ENCODE measurements at places on chromosomes 2 and 18. TPM values are rescaled to one million over a fixed set of nuclear protein-coding genes. Genes with fewer than 3 reads are reported as not detected.

SPR gene
- polyA plus RNA-seq = 8.5 TPM

RTP5 gene
- not detected for polyA plus RNA-seq

ABHD1 gene
- 1.4 TPM for polyA plus RNA-seq

HOXD9 gene
- polyA plus RNA-seq = 84.0 TPM

DTNA gene
- 22.7 TPM for polyA plus RNA-seq

CYTIP gene
- 1.7 TPM for polyA plus RNA-seq

STPG4 gene
- 0.12 TPM for polyA plus RNA-seq

PLCD4 gene
- 11.9 TPM for polyA plus RNA-seq

GAL3ST2 gene
- 0.76 TPM for polyA plus RNA-seq

RAB27B gene
- polyA plus RNA-seq = 3.8 TPM

CCDC93 gene
- 58.9 TPM for polyA plus RNA-seq

PLGLB1 gene
- polyA plus RNA-seq = 27.6 TPM

SH3BP4 gene
- polyA plus RNA-seq = 33.7 TPM

SLC4A3 gene
- 7.9 TPM for polyA plus RNA-seq

PRKAG3 gene
- 0.15 TPM for polyA plus RNA-seq
